Stimulated activated CD4-positive, alpha-beta T cell treated with anti-CD3 and anti-CD28 coated beads, Interleukin-1b, Interleukin-23, amount 100 ng/mL, for 48 hours (primary cell): ENCODE measurements at places on chromosomes 13 and 19.

- DNase-seq, result no peak
Observed at GRCh38 chr13:43195551-43195950, 172.2 kb downstream of the DNAJC15 start.

- no peak for DNase-seq
Observed at GRCh38 chr13:40494513-40494912, 171.9 kb downstream of the FOXO1 start.

- DNase-seq, result no peak
Observed at GRCh38 chr13:51740698-51741097, 63.3 kb downstream of the DHRS12 start.

GRCh38 chr13:97977982-97978381, 24.5 kb downstream of the IPO5 start:
- no peak for DNase-seq

DNA sequence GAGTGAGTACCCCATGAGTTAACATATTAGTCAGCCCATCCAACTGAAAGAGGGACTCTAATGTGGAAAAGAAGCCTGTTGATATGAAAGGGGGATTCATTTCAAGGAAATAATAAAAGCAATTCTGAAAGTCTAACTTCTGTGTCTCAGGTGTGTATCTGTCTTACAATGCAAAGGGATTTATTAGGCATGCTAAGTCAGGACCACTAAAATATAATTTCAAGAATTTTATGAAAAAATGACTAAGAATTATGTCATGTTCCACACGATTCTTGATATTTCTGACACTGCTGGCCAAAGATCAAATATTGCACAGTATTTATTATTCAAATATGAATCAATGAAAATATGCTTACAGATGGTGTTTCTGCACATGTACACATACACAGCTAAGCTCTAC, 130.8 kb downstream of the KLF12 start:
- no peak for DNase-seq

DNA sequence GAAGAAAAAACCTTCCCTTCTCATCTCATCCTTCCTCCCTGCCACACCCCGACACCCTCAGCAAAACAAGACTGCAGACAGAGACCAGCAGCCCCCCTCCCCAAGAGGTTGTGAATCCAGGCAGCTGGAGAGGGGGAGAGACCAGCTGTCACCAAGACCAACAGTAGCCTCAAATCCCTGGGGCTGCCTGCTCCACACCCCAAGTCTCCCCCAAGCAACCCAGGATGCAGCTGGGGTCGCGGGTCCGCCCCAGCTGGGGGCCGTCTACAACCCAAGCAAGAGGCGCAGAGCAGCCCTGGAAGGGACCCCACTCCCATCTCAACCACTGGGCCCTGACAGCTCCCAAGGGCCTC, 7.1 kb downstream of the KLF16 start:
- no peak for DNase-seq

DNA sequence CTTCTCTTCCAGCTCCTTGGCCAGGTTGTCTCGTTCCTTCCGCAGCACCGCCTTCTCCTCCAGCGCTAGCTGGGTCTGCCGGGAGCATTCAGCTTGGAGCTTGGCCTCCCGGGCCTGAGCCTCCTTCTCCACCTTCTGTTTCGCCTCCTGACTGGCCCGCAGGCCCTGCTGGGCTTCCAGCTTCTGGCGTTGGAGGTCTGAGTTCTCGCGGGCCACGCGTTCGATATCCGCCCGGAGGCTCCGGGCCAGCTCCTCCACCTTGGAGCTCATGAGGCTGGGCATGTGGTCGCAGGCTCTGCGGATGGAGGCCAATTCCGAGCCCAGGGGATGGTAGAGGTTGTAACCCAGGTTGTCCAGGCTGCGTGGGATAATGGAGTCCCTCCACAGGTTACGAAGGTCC, 11.8 kb downstream of the PLVAP start:
- DNase-seq, result no peak

DNA sequence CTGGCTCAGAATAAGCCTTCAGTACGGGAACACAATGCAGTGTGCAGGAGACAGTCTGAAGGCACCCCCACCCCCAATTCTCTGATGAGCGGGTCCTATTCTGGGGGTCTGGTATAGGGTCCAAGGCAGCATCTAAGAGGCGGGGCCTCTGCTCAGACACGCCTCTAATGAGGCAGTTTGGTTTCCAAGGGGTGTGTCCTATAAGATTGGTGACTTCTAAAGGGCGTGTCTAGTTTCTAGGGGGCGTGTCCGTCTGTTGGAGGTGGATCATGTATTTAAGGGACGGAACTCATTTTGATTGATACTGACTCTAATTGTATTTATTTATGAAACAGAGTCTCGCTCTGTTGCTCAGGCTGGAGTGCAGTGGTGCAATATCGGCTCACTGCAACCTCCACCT, 8.7 kb downstream of the FIZ1 start:
- DNase-seq, result no peak

DNA sequence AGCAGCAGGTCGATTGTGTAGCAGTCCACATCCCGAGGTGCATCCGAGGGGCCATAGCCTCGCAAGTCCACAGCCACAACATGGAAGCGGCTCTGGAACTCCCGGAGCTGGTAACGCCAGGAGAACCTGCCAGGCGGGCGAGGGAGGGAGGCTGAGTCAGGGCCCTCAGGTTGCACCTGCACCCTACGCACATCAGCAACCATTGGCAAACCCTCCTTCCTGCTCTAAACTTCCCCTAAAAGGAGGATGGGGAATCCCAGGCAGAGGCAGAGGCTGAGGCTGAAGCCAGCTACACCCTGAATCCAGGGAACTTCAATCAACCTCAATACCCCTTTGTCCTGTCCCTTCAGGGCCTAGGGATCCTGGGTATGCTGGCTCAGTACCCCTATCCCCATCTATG, 977 bp downstream of the EPHX3 start:
- no peak for DNase-seq

DNA sequence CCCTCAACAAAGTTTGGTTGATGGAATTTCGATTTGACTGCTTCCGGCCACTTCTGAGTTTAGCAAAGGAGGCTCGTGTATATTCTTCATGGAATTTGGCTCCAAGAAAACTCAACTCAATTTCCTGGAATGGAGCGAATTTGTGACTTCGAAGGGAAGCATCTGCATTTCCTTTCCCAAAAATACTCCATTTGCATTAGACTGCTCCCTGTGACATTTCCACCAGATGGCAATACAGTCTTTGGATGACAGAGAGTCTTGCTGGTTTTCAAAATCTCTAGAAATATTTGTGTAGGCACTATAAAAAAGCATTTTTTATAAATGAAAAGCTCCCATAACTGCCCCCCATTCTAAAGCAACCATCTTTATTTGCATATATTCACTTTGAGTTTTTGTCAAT, 4.1 kb downstream of the C1QTNF9 start:
- DNase-seq, result no peak

DNA sequence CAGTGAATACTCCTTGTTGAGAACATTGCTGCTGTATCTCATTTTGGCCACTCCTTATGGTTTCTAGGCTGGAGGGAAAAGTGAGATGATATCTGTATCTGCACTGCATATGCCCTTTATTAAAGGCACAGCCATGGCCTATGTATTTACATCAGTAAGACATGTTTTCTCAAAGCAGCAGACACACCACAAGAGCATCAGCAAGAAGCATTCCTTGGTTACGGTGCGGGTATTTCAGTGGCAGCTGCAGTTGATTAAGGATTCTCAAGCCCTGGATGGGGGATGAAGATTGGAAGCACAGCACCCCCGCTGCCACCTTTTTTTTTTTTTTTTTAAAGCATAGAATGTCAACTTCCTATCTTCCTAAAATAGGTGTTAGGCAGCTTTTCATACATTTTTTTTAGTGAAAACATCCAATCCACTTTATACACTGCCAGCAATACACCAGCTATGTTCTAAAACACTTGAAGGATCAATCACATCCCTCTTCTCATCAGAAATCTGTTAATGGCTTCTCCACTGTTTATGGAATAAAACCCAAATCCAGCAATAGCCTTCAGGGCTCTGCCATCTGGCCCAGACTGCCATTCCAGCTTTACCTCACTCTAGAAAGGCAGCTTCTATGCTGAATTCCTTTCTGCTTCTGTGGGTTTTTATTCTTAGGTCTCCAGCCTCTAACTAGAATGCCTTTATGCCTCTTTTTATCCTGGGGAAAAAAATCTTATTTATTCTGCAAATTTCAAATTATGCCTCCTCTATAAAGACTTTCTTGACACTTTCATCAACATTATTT, 331.0 kb downstream of the DNAJC15 start:
- no peak for DNase-seq

DNA sequence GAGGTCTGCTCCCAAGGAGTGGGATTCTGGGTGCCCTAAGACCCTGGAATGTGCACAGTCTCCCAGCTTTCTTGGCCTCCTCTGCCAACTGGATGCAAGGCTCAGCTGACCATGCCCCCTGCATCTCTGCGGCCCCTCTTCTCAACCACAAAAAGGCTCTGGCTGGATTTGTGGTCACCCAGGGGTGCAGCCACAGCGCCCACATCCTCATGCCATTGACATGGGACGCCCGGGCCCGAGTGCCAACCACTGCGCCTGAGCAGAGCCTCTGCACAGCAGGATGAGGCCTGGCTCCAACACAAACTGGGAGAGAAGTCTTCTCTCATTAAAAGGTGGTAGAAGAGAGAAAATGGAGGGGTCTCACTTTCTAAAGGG, 103.5 kb downstream of the FOXO1 start:
- no peak for DNase-seq

DNA sequence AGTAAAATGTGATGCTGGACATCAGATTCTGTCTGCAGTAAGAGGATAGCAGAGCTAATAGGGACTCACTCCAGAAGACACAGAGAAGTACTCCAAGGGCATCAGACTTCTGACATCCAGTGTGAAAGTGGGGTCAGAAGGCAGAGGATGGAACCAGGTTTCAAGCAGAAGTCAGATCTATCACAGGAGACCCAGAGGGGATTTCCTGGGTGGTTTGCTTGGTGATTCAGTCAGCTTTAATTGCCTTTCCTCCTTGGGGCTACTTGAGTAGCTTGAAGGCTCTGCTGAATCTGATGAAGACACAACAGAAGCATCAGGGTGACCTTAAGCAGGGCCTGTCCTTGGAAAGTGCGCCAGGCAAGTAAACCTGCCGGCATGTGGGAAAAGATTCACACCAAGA, 300.6 kb downstream of the COG6 start:
- DNase-seq, result peak; percentile 36

DNA sequence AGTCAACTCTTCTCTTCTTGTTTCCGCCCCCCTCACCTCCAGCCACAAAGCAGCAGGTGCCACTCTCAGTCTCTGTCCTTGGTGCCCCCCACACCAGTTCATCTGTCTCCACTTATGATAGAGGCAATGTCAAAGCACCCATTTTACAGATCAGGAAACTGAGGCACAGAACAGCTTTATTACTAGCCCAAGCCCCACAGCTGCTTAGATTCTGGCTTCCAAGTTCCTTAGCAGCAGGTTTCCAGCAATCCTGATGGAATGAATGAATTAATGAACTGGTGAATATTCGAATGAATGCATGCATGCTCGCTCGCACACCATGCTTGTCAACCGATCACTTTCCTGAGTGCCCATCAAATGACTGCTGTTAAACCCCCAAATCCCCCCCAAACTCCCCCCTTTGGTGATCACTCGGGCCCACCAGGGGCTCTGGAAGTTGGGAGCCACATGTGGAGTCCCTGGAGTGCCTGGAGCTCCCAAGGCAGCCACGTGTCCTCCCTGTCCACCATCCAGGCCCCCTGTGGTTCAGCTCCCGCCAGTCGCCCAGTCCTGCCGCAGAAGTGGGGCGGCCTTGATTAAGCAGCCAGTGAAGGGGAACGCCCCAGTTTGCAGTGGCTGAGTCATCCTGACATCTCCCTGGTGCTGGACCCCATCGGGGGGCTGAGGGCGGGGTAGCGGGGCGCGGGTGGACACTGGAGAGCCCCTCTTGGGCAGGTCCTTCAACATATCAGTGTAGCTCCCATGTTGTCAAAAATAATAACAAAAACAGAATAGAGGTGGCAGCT, 6.8 kb downstream of the PTPRS start:
- DNase-seq, result no peak

- no peak for DNase-seq
Observed at GRCh38 chr19:55694241-55694655, 19.2 kb downstream of the EPN1 start.

DNA sequence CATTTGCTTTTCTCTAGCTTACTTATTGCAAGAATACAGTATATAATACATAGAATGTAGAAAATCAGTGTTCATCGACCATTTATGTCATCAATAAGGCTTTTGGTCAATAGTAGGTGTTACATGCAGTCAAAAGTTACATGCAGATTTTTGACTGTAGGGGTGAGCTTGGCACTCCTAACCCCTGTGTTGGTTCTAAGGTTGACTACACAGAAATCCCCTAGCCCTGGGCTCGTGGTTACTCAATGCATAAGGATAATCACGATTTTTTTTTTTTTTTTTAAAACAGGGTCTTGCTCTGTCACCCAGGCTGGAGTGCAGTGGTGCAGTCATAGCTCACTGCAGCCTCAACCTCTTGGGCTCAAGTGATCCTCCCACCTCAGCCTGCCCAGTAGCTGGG, 4.0 kb upstream of the NWD1 start:
- no peak for DNase-seq

DNA sequence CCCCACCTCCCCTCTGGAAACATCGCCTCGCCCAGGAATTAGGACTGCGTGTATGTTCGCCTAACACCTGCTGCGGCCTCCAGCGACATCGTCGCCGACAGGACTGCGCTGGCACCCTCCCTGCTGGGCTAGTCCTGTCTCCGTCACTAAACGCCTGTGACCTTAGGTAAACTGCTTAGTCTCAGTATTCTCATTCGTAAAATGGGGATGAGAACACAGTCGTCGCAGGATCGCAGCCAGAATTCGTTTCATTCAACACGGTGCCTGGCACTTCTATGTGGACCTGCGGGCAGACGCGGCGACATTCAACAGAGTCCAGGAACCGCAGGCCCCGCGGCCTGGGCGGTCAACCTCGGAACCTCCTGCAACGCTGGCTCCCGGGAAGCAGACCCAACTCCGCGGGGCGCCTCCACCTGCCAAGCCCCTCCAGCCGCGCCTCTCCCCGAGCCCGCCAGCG, 485 bp downstream of the CRYL1 start:
- DNase-seq, result peak; percentile 10

- no peak for DNase-seq
Observed at GRCh38 chr19:44848036-44848811, 2.1 kb downstream of the NECTIN2 start.

GRCh38 chr19:10701955-10702525, 801 bp downstream of the QTRT1 start:
- DNase-seq, result peak; percentile 25

- no peak for DNase-seq
Observed at GRCh38 chr19:45130888-45131615, 29.7 kb downstream of the NKPD1 start.

GRCh38 chr19:5086725-5087439, 118.0 kb downstream of the KDM4B start:
- no peak for DNase-seq

DNA sequence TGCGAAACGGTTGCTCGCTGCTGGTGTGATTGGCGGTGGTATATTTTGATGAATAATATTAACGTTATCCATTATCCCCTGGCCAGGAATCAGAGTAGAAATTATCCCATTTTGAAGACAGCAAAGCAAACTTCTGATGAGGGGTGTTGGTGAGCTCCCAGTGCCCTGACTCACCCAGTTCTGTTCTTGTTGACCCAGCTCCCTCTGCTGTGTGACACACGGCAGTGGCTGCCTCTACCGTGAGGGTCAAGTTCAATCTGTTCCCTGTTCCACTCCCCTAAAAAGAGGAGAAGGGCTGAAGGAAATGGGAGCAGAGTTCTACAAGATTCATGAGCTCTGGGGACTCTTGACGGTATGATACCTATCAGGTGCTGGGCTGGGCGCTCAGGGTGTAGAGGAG, 2.0 kb downstream of the CAMSAP3 start:
- DNase-seq, result no peak

GRCh38 chr13:64482373-64482772, 2747.8 kb downstream of the PCDH9 start:
- no peak for DNase-seq

GRCh38 chr19:55101261-55101660, 16.2 kb downstream of the PPP1R12C start:
- no peak for DNase-seq
